ENCODE measurements at places on chromosomes 3 and 15.

DNA sequence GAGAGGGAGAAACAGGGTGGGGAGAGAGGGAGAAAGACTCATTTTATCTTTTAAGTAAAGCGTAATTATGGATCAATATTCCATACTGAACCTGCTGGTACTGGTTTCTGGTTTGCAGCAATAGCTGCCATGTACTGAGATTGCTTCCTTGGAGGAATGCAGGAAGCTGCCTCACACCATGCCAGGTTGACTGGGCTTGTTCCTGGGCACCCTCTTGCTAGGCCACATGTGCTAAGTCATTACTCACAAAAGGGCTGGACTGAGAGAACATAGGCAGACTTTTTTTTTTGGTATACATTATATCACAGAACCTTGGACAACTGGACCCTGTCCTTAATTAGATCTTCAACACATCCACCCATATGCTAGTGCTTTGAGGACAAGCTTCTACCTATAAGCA is 193.4 kb downstream of the ZNF621 start:
- no peak for DNase-seq

- DNase-seq: no peak
Observed at GRCh38 chr15:64806509-64806908, 18.9 kb downstream of the PIF1 start.

GRCh38 chr3:59249698-59250361 is 200.0 kb upstream of the CFAP20DC start:
- no peak for DNase-seq

- no peak for DNase-seq
Observed at GRCh38 chr3:144391236-144391635, 419.6 kb downstream of the DIPK2A start.

GRCh38 chr3:27632431-27633223 is 89.5 kb downstream of the EOMES start:
- DNase-seq: no peak

- no peak for DNase-seq
Observed at GRCh38 chr15:26590676-26591075, 182.2 kb downstream of the GABRB3 start.

- DNase-seq: no peak
Observed at GRCh38 chr3:161600173-161600572, 103.6 kb downstream of the OTOL1 start.

DNA sequence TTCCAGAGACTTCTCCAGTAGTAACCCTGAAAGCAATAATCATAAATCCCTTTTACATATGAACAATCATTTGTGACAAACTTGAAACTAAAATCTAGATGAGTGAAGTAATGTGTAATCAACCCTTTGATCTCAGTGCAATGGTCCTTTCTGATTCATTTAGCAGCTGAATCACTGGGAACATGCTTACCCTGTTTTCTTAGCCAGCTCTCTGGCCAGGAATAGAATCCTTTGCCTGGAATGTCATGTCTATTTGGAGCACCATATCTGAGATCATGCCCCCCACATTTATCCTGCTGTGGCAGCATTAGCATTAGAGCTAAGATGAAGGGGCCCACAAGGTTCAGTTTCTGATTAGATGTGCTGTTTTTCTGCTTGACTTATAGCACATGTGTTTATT is 309.8 kb downstream of the OXSM start:
- DNase-seq: no peak

DNA sequence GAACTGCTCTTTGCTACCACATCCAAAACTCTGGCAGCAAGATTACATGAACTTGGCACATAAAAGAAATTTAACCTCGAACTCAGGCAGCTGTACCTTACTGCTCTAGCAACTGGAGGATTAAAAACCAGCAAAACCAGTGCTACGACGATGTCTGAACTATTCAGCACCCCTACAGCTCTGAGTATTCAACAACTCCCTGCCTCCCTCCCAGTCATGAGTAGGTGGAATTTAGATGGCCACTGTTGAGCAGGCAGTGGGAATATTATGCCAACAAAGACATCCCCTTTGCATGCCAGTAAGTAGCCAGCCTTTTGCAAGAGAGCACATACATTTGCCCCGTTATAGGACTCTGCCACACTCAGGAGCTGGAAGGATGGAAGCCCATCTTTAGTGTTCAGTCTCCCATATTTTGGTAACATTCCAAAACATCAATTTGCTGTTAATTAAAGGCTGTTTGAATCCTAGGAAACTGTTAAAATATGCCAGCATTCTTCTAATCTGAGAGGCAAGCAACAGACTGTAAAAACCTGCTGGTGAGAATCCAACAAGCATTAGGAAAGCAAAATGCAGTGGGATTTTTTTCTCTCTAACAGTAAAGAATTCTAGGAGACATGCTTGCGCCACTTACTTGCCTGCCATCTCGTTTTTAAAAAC is 85.4 kb downstream of the ZNF385D start:
- no peak for DNase-seq

DNA sequence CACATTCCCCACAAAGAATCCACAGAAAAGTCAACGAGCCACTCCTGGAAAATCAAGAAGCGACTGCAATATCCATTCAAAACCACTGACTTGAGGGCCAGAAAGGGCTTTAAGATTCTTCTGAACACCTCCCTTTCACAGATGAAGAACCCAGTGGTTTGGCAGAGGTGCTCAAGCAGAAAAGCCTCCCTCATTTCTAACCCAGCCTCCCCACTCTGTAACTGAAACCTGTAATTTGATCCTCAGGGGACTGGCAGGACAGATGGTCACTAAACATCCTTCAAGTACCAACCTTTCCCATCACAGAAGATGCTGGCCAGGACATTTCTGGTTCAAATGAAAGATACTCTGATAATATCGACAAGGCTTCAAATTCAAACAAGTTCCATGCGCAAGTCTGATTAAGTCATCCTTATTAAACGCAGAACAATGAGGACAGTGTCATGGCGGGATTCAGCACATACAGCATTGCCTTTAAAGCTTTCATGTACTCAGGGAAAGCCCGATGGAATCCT is 5.5 kb downstream of the SEMA5B start:
- no peak for DNase-seq

DNA sequence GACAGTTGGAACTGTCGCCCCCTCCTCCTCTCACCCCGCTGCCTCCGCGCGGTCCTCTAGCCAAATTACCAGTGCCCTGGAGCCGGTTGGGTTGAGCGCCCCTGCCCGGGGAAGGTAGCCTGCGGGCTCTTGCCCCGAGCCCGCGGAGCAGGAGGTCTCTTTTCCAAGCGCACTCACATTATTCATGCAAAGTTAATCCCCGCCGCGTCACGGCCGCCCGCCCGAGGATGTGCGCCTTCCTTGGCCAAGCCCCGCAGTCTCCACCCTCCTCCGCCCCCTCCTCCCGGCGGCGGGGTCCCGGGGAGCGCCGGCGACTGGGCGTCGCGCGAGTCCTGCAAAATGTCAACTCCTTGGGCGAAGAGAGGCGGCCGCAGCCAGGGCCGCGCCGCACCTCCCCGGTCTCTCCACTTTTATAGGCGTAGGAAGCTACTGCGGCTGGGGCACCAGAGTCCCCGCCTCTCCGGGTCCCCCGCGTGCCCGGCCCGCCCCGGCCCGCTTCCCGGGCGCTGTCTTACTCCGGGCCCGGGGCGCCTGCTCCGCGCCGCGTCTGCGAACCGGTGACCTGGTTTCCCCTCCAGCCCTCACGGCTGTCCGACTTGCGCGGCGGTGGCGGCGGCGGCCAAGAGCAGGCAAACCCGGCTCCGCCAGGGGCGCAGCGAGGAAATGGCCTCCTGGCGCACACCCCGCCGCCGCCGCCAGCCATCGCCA is at the start of gene THRB:
THRB (minus strand) TSS at position 233 of the 708 bp plus-strand sequence.
- no peak for DNase-seq

GRCh38 chr3:116449546-116450350 is 4.5 kb upstream of the LSAMP start:
- no peak for DNase-seq

DNA sequence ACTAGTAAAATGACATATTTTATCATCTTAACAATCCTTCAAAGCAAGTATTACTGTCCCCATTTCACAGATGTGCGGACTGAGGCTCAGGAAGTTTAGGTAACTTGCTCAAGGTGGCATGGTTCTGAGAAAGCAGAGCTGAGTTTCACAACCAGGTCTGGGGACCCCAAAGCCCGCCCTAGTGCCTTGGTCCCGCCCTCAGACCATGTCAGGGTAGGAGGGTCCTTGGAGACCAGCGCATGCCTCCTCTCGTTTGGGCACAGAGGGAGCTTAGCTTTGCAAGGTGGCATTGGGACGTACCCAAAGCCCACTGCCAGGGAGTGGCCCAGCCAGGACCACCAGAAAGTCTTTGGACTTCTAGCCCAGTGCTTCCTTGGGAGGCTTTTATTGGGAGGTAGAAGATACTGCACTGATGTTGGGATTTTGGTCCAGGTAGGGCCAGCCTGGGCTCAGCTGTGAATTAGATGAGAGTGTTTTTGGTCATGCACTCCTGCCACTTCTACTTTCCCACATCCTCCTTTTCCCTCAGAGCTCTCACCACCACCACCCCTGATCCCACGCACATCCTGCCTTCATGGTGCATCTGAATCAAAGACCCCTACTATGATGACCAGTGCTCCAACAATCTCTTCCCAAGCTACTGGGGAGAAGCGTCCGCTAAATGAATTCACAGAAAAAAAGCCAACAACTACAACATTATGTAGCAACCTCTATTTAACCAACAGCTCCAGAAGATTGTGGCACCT is 307.9 kb downstream of the TLE3 start:
- no peak for DNase-seq

GRCh38 chr3:71031914-71032521 is 551.5 kb downstream of the FOXP1 start:
- no peak for DNase-seq

DNA sequence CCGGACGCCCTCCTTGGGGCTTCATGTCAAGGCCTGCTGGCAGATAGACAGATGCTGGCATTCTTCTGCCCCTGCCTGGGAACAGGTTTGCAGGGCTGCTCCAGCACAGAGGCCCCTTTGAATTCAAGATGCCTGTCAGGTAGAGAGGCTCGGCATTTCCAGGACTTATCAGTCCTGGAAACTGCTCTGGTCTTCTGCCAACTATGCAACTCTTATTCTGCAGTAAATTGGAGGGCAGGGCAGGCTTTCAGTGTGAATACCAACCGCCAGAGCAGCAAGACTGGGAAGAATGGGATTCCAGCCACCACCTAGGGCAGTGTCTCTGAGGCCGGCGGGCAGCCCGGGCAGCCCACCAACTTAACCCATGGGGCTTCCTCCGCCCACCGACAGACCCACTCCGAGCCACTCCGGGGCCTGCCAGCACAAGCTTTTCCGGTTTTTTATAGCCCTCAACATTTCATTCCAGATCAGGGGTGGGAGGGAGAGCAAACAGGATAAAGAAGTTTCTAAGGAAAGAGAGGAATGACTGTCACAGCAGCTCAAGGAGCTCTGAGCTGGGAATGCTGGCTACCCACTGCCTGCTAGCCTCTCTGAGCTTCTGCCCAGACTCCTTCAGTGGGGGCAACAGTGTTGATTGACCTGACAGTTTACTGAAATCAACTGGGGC is 140.9 kb downstream of the NTRK3 start:
- no peak for DNase-seq

DNA sequence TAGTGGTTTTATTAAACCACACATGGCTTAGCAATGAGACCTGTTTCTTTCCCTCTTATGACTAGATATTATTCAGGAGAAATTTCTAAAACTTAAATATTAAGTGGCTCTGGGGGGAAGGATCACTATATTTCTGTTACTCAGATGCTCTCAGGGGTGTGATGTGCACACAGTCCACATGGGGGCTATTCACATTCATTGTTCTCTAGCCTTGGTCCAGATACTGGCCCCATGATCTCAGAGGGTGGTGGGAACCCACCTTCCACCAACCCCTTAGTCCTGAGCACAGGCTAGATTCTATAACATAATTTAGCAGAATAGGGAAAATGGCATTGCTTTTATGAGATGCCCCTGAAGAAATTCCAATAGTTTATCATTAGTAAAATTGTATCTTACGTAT is 149.0 kb upstream of the ST8SIA2 start:
- no peak for DNase-seq

- DNase-seq: no peak
Observed at GRCh38 chr3:105032541-105032940, 334.2 kb upstream of the ALCAM start.

GRCh38 chr3:4083225-4084015 is 219.7 kb upstream of the SETMAR start:
- no peak for DNase-seq

DNA sequence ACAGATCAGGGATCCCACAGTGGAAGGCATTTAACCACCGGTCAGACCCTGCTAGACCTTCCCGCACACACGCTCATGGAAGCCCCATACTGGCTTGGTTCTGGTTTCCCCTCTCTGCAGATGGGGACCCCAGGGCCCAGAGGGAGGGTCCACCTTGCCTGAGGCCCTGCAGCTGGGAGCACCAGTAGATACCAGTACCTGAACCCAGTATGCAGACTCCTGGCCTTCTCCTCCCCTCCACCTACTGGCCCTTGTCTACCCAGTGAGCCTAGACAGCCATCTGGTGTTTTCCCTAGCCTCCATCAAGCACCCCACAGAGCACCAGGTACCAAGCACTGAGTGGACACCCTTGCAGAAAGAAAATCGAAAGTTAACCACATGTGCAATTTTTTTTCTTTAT is 65.1 kb downstream of the MEGF11 start:
- no peak for DNase-seq

GRCh38 chr3:60025096-60026050 is 975.5 kb upstream of the CFAP20DC start:
- no peak for DNase-seq

DNA sequence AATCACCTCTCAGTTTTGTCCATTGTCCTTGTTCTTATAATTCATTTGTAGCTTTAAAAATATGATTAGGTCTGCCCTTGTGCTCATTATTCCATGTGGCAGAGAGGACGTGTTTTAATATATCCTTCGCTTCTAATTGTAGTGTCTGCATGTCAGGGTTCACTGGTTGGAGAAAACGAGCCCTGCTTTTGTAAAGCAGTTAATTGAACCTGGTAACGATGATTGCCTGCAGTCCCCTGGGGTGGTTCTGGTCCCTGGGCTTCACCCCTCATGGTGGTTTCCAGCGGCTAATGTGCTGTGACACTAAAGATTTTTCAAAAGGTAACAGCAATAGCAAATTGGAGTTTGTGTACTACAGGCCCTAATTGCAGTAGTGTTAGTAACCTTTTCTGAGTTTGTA is 299.6 kb downstream of the CACNA2D3 start:
- no peak for DNase-seq

- DNase-seq: no peak
Observed at GRCh38 chr15:88652456-88653199, 13.8 kb downstream of the ISG20 start.

DNA sequence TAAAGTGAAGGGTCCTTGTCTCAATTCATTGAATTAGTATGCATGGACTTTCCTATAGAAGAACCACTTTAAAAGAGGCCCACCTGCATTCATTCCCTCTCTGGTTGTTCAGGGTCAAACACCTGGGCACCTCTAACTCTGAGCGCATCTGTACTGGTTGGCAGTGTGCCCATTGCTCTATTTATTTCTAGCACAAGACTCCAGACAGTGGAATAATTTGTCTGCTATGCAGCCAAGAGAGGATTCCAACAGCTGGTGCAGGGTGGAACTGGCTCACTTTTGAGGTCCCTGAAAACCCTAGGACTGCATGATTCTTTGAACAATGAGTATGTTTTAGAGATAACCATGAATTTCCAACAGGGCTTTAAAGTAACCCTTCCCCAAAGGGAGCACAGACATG is 57.9 kb downstream of the CCDC33 start:
- no peak for DNase-seq
